ENCODE measurements at places on chromosomes 7 and 10.

DNA sequence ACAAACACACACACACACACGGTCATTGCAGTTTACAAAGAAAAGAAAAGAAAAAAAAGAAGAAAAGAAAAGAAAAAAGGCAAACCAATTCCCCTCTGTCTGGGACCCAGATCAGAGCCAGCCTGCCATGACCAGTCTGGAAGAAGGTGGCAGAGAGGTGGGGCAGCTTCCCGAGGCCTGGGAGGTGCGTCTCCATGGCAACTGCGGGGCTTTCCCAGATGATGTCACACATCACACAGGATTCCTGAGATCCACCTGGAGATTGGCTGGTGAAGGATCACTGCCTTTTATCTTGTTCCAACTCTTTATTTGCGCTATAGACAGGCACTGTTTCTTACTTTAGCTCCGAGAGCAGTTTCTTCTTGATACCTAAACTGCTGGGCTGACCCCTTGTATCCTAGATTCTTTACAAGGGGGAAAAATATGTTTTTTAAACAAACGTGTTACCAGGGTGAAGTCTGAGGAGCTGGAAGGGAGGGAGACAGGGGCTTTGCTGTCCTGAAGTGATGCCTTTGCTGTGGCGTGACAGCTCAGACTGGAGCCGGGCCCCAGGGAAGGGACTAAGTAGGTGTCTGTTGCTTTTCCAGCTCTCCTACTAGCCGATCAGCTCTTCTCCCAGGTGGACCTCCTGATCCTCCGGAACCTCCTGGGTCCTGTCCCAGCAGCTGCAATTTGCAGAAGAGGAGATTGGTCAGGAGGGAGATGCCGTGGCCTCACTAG lies 298.5 kb downstream of the KLF6 start:
- no peak for DNase-seq

GRCh38 chr7:158123753-158124152 lies 463.9 kb downstream of the PTPRN2 start:
- no peak for DNase-seq

DNA sequence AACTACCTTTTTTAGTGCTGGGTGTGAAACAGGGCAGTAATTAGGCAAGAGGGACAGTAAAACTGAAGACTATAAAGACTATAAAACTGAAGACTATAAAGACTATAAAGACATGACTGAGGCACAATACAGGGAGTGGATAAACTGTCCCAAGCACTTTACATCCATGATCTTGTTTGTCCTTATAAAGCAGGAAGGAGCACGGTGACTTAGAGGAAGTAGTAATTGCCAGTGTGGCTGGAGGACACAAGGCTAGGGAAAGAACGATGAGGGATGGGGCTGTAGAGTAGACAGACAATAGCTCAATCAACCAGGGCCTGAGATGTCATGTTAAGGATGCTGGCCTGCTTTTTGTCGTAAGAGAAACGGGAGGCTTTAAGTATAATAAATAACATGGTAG lies 26.0 kb downstream of the DNAJC12 start:
- no peak for DNase-seq

- no peak for DNase-seq
Measured at GRCh38 chr7:127625331-127625730, 7.4 kb upstream of the PAX4 start.

DNA sequence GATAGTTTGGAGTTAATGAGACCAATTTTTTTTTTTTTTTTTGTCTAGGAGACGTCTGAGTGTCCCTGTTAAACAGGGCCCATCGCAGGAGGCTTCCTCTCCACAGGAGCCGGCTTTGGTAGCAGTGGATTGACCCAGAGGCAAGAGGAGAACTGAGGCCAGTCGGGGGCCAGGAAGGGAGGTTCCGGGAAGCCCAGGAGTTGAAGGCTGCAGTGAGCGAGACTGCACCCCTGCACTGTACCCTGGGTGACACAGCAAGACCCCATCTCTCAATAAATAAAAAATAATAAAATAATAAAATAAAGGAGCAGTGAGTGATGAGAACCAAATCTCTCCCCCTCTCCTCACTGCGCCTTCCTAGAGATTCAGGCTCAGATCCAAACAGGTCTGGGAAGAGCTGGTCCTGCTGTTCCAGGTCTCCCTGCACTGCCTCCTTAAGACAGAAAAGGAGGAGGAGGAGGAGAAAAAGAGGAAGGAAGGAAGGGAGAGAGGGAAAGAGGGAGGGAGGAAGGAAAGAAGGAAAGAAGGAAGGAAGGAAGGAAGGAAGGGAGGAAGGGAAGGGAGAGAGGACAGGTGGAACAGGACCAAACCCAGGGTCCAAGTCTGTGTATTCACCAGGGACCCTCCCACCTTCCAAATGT lies 3.5 kb downstream of the MNX1 start:
- DNase-seq: no peak

DNA sequence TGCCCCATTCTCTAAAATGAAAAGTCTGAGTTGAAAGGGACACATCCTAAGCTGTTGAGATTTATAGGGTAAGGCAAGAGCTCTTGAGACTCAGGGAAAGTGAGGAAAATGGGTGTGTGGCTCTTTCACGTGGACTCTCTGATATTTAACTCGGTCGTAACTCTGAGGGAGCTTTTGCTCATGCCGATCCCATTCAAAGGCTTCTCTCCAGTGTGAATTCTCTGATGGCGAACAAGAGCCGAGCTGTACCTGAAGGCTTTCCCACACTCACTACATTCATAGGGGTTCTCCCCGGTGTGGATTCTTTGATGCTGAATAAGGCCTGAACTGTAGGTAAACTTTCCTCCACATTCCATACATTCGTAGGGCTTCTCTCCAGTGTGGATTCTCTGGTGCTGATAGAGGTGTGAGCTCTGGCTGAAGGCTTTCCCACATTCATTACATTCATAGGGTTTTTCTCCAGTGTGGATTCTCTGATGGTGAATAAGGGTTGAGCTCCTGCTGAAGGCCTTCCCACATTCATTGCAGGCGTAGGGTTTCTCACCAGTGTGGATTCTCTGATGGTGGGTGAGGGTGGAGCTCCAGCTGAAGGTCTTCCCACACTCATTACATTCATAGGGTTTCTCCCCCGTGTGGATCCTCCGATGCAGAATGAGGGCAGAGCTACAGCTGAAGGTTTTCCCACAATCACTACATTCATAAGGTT lies 10.4 kb downstream of the ZNF3 start:
- DNase-seq: no peak

DNA sequence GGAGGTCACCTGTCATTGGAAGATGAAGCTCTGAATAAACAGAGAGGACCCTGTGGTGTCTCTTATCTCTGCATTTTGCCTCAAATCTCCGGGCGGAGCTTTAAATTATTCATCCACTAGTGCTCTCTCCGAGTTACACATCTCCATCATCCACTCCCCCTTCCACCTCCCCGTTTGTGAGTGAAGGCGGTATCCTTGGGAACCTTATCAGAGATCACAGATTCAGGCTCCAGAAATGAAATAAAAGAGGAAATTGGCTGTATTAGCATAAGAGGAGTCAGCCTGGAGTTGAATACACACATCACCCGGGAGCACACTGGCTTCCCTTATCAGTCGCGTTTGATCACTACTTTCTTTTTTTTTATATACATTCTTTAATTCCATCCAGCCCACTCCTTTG lies 1184.8 kb downstream of the GATA3 start:
- no peak for DNase-seq

DNA sequence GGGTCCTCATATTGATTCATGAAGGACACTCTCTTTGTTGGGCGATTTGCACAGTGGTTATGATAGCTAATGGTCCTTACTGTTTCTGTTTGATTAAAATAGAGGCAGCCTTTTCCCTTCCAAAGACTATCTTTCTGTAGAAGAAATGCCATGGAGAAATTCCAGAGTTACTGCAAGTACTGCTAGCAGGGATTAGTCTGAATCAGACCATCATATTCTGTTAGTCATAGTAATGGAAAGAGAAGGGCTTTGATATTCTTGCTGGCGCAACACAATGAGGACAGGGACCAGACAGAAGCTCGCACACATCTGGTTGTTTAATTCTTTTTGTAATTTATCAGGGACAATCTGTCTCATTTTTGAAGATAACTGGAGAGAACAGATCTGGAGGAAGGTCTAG lies 304.5 kb upstream of the FZD8 start:
- no peak for DNase-seq

- no peak for DNase-seq
Measured at GRCh38 chr7:117272017-117272759, 50.7 kb downstream of the WNT2 start.

DNA sequence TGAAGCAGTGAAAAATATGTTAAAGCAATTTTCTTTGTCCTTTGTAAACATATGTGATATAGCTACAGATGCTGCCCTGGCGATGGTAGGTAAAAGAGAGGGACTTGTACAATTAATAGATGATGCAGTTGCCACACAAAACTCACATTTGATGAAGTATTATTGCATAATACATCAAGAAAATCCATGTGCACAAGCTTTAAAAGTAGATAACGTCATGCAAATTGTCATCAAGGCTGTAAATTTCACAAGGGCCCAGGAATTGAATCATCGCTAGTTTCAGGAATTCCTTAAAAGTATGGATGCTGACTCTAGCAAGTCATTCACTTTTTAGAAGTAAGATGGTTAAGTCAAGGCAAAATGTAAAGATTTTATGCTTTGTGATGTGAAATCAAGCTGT lies 10.0 kb downstream of the CYP3A5 start:
- no peak for DNase-seq

GRCh38 chr10:103238506-103239252 lies 7.0 kb upstream of the RPEL1 start:
- no peak for DNase-seq

- no peak for DNase-seq
Measured at GRCh38 chr10:69278446-69278963, at the start of gene HK1. Gene HK1, plus strand, starts transcription at chr10:69278496.
